Cardiac septum (tissue), 1 donor: ENCODE measurements at places on chromosomes 2 and 18. TPM values are rescaled to one million over a fixed set of nuclear protein-coding genes. Genes with fewer than 3 reads are reported as not detected.
A peak's percentile ranks its signal among the peaks of the same experiment; 100 is the strongest.

UGT1A6 gene
- not detected for total RNA-seq

FZD7 gene
- total RNA-seq, result 34.7 TPM

FAM228A gene
- total RNA-seq, result 0.35 TPM

MFSD2B gene
- not detected for total RNA-seq

PRSS56 gene
- total RNA-seq, result not detected

MSH6 gene
- 22.0 TPM for total RNA-seq

- DNase-seq, result peak; percentile 88
Observed at GRCh38 chr2:219769090-219769910, 141.9 kb downstream of the SLC4A3 start.

- no peak for DNase-seq
Observed at GRCh38 chr18:55110436-55110835, 151.2 kb upstream of the CCDC68 start.
